Activated CD4-positive, alpha-beta T cell treated with anti-CD3 and anti-CD28 coated beads, Interleukin-2, Interleukin-6, amounts not matched to agents 100 ng/mL and 50 ng/mL, durations not matched to agents 16 hours and 8 hours (primary cell): ENCODE measurements at places on chromosomes 11 and 22.

- DNase-seq: peak; percentile 88
Observed at GRCh38 chr11:68412593-68413475, 47.7 kb upstream of the PPP6R3 start.

DNA sequence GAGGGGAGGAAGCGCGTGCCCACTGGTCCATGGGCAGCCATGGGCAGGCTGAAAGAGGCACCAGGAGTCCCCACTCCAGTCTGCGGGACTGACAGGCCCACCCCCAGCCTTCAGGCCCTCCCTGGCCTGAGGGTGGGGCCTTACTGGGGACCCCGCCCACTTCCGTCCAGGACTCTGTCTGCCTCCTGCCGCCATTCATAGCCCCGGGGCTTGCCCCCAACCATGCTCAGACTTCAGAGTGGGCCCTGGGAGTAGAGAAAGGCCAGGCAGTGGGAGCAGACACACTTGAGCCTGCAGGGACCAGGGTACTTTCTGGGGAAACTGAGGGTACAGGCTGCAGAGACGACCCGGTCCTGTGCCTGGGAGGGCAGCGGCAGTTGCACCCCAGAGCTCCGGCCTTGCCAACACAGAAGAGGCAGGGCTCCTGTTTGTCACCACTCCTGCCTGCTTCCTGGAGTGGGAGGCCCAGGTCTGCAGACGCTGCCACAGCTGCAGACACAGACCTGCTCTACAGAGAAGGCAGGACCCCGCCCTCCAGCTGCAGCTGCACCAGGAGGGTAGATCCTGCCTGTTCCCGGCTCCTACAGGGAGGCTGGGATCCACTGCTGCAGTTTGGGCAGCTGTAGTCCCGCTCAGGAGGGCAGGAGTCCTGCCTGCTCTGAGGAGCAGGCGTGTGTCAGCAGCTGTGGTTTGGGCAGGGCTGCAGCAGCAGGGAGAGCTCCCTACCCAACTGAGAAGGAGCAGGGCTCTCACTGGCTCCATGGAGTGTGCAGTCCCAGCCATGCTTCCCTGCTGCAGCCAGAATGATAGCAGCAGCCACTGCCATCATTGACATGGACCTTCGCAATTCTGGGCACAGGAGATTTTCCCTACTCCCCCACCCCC is 387.9 kb upstream of the ANO3 start:
- no peak for DNase-seq

- no peak for DNase-seq
Observed at GRCh38 chr22:31092161-31092560, 11.0 kb downstream of the SMTN start.

DNA sequence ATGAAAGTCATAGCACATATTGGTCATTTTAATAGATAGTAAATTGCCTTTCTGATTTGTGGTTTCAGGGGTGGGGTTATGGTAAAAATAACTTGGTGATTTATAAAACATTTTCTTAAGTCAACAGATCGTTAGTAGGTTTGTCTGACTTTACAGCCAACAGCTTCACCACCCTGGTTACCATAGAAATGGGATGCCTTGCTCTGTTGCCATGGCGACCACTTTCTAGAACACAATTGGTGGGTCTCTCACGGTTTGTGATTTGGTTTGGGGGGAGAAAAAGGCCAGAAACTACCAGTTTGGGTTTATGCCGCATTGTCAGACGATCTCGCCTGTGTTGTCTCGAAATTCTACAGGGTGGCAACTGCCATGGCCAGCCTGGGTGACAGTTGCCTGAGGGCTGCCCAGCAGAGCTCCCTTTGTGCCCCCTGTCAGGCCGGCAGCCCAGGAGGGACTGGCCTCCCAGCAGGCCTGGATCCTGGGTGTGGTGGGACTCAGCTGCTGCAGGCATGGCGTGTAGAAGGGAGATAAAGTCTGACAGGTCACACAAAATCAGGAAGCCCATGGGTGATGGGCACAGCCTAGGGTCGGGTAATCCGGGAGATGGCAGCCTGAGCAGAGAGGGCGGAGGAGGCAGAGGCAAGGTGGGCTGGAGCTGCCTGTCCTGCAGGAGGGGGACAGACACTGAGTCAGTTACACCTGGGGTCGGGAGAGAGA is 30.9 kb downstream of the KCNC1 start:
- no peak for DNase-seq

DNA sequence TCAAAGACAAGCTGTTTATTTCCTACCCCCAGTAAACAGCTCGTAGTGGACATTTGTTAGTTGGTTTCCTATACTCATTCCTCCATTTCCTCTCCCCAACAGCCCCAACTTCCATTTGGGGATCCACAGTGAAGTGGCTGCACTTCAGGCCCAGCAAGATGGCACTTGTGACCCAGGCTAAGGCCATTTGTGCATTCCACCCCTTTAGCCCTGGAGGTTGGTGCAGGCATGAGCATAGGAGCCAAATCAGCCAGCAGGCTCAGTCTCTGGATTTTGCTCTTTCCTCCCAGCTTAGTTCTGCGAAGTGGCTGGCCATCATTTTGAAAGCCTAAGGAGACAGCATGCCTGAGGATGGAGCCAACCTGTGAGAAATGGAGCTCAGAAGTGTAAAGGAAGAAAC is 122.9 kb downstream of the MPPED2 start:
- DNase-seq: no peak

DNA sequence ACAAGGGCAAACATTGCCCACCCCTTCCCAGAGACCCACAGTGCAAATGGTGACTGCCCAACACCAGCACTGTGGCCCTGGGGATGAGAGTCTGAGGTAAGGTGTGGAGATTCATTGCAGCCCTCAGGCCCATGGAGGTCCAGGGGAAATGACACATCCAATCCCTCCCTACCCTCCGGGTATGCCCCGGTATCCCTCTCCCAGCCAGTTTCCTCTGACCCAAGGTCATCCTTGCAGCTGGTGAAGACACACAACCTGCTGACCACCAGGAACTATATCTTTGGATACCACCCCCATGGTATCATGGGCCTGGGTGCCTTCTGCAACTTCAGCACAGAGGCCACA is 18.9 kb upstream of the UVRAG start:
- no peak for DNase-seq

GRCh38 chr22:45964372-45964771 is 12.6 kb downstream of the WNT7B start:
- DNase-seq: no peak

DNA sequence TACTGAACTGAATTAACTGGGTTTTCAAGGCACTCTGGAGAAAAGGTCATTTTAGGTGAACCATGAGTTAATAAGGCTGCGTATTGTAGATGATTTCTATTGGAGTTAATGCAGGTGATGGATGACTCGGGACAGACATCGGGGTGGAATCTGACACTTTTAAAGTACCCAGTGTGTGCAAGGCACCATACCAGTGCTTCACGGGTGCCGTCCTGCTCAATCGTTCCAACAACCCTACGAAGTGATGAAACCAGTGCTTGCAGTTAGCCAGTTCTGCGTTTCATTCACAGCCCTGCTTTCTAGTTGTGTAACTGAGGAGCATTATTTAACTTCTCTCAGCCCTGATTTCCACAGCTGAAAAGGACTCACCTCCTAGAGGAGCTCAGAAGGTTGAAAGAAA is 216.5 kb downstream of the BARX2 start:
- no peak for DNase-seq

- no peak for DNase-seq
Observed at GRCh38 chr11:63599211-63600122, 14.8 kb downstream of the PLAAT3 start.

GRCh38 chr11:88799771-88800500 is 265.8 kb downstream of the GRM5 start:
- DNase-seq: no peak

DNA sequence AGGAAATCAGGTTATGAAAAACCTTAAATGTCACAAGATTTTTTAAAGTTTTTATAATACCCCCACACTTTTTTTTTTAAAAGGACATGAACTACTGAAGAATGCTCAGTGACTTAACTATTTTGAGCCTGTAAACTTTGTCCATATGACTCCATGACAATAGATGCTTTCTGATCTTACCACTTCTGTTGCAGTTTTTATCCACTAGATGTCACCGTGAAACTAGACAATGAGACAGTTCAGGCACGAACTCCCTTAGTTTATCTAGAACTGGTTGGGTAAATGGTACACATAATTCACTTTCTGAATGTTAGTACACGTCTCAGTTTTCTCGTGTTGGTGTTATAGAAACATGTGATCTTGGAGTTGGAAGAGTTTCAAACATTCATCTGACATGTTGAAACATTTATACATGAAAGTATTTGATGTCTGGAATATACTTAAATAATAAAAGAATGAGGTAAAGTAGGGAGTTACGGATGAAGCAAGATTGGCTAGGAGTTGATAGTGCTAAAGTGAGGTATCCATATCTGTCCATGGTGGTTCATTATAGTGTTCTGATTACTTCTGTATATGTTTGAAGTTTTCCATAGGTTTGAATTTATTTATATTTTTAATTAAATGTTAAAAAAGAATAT is 8.1 kb downstream of the CCDC15 start:
- peak; percentile 69 for DNase-seq

DNA sequence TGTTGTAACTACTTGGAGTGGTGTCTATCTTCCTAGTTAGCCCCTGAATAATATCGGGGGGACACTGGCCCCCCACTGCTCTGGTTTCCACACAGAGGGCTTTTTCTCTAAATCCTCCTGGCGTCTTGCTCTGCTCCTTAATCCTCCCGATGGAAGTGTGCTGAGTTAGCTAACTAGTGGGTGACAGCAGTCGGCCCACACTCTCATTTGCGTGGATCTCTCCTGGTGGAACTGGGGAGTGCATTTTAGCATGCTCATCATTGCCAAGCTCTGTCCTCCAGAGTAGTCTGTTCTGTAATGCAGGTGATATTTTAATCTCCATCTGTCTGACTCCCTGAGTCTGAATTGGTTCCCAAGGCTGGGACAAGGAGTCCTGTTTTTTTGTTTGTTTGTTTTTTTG is 46.1 kb upstream of the RASSF10 start:
- no peak for DNase-seq

DNA sequence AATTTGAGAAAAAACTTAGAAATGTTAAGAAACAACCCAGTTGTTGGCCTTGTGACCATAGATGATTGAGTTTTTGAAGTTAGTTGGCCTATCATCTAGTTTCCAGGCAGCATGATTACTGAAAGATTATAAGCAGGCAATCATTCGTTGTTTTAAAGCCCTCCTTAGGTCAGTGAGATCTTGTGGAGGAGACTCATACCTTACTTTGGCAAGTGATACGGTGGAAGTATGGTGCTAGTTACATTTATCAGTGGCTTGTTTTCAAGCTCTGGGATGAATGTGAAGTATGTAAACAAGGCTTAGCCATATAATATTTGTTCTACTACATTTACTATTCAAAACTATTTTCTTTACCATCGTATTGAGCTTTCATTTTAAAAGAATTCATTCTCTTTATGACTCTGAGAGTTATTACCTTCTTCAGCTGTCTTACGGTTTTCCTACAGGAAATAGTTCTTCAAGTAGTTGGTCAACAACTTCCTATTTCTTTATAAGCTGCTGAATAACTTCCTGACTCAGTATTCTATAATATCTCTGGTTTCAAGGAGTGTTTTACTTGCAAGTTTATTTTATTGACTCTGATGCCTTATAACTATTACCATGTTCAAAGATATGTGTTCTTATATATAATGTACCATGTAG is 7.3 kb downstream of the YAP1 start:
- no peak for DNase-seq

DNA sequence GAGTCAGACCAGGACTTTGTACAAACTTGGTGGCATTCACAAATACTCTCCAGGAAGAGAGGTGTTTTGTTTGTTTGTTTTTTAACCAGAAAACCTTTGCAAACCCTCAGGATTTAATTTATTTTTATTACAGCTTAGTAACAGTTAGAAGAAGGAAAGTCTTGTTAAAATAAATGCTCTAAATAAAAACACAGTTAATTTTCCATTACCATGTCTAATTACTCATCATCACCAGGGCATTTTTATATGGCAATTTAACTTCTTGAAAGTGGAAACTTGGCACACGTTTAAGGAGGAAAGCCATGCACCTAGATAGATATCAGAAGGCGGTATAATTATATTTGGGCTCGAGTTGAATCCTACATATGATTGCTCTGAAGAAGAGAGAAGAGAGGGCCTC is 7.4 kb downstream of the BARX2 start:
- DNase-seq: no peak

- DNase-seq: no peak
Observed at GRCh38 chr22:46936378-46936903, 174.0 kb downstream of the TBC1D22A start.

DNA sequence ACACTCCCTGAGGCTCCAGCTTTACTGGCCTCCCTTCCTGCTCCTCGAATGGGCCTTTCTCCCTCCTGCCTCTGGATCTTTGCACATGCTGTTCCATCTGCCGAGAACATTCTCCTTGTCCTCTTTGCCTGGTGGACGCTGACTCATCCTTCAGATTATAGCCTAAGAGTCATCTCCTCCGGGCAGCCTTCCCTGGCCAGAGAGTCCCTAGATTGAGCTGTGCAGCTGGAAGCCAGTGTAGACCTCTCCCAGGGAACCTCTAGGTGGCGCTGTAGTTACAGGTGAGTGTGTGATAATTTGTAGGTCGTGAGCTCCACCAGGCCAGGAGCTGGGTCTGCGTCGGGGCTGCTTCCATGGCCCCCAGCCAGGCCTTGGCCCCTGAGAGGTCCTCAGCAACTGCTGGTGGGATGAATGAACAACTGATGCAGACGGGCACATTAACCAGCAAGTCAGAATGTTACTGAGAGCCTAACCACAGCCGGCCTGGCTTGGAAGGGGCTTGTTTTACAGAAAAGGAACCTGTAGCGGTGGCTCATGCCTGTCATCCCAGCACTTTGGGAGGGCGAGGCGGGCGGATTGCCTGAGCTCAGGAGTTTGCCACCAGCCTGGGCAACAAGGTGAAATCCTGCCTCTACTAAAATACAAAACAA is 8.7 kb downstream of the PNPLA5 start:
- peak; percentile 75 for DNase-seq

DNA sequence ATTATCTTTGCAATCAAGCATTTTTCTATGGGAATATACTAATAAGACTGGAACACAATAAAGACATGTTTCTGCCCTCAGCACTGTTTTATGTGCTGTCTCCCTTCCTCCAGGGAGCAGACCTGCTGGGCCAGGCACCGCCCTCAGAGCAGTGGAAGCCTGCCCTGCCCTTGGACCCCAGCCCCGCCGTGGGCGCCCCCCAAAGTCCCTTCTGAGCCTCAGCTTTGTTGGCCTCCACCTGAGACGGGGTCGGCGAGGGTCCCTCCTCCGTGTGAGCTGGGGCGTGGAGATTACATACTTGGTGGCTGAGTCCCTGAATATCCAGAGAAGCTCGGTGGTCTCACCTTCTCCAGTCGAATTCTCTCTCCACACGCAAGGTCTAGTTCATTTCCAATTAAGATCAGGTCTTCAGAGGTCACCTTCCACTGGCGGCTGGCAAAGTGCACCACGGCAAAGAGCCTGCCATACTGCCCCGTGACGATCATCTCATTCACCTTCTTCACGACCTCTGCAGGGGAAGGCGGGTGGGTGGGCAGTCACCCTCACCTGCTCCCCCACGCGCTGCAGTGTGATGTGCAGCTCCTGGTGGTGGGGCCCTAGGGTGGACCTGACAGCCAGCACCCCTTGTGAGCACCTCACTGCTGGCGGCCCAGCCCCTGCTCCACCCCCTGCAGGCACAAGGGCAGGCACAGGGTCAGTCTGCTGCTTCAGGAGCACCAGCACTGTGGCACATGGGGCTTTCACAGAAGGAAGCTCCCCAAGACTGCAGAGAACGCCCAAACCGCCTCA is 7.3 kb downstream of the MRPL21 start:
- DNase-seq: no peak
